ENCODE measurements at places on chromosomes 16 and 17.

DNA sequence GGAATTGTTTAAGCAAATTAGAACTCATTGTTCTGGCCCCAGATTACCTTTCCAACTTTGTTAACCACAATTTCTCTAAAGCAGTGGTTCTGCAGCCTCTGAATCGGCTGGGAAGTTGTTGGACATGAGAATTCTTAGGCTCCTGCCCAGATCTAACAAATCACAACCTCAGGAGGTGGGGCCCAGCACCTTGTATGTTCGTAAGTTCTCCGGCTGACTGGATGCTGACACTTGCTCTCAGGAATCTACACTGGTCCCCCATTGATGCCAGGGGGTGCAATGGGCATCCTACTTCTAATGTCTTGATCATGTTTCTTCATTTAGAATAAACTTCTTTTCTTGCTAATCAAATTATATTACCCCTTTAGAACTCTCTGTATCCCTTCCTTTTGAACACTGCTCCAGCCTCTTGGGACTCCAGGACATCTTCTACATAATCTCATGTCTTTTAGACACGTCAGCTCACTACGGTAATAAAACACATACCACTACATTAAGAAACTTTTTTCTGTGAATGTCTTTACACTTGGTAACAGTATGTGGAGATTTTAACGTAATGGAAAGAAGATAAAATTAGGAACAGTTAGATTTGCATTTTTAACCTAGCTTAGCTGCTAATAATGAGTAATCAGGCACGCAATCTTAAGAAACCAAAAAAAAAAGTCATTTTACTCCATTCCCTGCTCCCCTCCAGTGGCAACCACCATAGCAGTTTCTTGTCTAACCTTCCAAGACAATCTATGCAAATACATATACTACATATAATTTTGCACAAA, 143.2 kb downstream of the ITFG1 start:
- DNase-seq = no peak

DNA sequence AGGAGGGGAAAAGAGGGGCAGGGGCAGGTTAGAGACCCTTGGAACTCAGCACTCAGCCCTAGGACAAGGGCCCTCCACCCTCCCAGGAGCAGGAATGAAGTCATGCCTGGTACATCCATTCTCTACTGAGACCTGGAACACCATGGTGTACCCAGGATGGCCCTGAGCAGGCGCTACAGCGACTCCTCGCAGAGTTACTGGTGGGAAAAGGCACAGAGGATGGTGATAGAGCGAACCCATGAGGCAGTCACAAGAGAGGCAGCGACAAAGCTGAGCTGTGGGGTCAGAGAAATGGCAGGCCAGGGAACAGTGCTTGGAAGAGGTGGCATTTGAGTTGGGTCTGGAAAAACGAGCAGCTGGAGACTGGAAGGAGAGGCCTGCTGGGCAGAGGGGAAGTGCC, 37.5 kb downstream of the SRCIN1 start:
- DNase-seq = no peak

DNA sequence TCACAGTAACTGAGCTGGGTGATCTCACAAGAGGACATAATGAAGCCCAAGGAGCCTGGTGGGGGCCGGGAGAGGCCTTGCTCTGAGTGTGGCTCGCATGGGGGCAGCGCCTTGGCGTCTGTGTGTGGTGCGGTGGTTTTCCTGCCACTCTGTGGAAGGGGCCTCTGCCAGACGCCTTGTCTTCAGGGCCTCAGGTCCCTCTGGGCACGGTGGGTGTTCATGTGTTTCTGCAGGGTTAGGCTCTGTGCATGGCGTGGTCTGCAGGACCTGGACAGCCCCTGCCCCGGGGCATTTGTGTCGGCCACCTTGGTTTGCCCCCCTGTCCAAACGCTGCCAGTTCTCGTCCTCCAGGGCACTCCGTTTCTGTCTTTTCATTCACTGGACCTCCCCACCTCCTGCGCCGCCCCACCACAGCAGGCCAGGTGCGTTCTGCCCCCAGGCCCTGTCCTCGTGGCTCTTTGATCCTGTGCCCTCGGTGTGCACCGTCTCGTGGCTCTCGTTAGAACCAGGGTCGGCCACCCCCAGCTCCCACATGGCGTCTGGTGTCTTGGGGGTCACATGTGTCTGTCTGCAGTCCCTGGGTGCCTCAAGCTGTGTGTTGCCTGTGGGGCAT, 43.7 kb upstream of the ZNF750 start:
- no peak for DNase-seq

- no peak for DNase-seq
These were observed 14.0 kb downstream of the CCR7 start for GRCh38 chr17:40551091-40551878.

DNA sequence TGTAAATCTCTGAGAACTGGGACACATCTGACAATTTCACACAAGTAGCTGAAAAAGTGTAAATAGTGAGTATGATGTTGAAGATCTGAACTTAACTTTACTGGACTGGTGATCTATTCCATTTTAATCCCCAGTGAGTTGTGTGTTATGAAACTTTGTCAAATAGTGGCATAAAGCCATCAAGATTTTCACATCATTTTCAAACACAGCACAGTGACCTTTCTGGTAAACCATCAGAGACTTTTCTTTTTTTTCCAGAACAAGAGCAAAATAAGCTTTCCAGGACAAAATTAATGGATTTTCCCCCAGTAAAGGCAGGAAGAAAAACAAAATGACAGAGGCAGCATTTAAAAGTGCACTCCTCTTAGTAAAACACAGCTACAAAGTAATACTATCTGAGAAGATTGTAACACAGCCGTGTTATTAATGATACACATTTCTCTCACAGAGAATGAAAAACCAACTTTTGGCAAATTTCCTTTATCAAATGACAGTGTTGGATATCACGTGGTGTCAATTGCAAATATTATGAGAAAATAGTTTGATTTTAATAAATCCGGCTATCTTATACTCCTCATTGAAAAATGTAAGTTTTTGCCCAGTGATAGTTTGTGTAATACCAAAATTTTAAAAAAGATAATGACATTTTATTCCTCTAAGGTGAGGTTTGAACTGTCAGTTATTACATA, 16.8 kb upstream of the COL1A1 start:
- no peak for DNase-seq

DNA sequence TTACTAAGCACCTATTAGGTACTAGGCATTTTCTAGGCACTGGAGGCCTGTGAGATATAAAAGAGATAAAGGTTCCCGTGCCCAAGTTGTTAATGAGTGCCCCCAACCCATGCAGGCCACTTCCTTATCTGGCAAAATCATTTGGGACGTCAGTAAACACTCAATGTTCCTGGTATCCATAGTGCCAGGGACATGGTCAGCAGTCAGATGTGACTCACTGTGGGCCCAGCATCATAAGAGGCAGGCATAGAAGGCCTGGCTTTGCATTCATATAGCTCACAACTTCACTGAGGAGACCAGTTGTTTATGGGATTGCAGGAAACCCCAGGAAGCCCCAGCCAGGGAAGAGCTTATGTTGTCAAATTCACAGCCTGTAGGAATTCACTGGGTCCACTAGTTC, 81.1 kb downstream of the MRC2 start:
- no peak for DNase-seq

DNA sequence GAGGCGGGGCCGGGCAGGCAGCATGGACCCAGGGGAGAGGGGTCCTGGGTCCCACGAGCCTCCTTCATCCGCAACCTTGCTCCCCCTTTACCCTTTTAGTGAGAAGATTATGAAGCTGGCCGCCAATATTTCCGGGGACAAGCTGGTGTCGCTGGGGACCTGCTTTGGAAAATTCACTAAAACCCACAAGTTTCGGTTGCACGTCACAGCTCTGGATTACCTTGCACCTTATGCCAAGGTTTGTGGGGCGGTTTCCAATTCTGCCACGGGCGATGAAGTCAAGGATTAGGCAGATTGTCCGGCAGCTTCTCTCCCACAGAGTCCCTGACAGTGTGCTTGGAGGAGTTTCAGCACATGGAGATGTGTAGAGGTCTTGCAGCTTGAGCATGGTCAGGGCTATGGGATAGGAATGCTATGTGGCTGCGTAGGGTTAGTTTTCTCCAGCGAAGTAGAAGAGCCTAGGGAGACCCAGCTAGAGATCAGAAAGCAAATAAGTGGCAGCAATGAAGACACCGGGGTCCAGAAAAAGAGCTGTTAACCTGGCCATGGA, 598 bp downstream of the NIP7 start:
- DNase-seq = no peak

All from GM19239 (cell line).